ENCODE measurements at places on chromosomes 5 and 9.

DNA sequence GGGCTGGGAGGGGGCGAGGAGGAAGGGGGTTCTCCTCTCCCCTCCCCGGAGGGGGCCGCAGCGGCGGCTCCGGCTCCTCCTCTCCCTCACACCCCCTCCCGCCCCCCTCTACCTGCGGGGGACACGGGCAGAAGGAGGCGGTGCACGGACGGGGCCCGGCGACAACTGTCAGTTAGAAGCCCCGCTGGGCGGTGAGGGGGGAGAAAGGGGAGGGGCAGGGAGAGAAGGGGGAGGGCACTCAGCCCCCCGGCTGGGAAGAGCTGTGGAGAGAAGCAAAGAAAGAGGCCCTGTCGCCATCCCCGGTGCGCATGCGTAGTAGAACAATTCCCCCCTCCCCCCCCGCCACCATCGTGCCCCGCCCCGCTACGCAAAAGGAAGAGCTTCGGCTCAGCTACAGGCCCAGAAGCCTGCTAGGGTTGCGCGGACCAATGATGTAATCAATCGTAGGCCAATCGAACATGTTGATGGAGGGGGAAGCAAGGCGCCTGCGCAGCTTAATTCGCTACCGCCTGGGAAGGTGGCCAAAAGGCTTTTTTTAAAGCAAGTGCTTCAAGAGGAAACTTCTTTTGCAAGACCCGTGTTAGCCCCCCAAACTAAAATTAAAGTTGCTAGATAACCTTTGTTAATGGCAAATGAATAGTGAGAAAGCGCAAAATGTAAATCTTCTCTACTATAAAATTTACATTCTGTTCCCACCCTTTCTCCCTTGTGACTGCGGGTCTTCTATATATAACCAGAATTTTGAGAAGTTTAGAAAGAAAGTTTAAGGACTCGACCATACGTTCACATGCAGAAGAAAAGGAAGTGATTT is 7.0 kb downstream of the RANBP6 start:
- DNase-seq, result peak; percentile 90

DNA sequence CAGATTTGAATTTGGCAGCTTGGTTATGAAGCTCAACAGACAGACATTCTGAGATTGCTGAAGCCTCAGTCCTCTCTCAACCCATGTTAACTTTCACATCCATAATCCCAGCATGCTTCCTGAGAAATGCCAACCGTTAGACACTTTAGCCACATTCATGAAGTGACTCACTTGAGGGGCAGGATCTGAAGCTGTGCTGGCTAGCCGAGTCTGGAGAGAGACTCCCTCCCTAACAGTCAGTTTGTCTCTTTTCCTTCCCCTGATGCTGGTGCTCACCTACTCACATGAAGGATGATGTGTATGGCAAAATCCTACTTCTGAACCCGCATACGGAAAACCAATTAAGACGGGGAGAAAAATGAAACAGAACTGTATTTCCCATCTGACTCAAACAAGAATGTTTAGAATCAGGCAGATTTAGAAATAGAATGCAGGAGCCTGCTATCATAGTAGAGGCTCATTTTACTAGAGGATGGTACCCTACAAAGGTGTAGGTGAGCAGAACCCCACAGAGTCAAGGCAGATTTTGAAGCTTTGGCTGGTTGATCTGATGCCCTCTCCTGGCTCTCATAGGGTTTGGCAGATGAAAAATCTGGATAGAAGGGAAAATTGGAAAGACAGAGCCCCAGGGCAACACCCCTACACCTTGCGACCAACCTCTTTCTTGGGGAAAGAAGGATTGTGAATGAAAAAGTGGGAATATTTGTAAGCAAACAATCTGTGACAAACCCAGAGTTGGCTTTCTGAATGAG is 150.9 kb upstream of the LHFPL2 start:
- no peak for DNase-seq

DNA sequence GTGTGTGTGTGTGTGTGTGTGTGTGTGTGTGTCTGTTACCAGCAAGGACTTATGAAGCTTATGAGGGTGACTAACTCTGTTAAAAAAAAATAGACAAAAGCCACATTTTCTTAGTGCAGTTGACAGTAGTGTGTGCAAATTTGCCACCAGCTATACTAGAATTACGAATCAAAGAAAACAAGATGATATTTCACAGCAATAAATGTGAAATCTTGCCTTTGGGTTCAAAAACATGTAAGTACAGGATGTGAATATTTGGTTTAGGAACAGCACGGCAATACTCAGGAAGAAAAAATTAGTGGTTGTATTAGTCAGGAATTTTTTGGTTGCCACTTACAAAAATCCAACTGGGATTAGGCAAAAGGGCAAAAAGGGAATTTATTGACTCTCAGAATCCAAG is 117.4 kb downstream of the NPR3 start:
- DNase-seq, result no peak

GRCh38 chr5:57513785-57514184 is 31.2 kb upstream of the ACTBL2 start:
- no peak for DNase-seq

DNA sequence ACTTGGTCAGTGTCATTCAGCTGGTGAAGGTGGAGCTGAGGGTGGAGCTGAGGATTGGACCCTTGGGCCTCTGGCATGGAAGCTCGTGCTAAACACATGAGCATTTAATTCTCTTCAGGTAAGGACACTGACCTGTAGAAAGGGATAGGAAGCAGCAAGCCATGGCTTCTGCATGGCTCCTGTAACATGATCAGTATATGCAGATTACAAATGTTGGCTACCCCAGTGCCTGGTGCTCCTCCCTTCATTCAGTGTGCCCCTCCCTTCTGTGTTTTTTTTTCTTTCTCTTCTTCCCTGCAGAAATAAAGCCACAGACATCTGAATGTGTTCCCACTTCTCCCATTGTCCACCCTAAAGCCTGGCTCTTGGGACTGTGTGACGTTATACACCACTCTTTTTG is 52.9 kb downstream of the ARHGAP26 start:
- DNase-seq, result no peak
